ENCODE measurements at places on chromosomes 13 and 19.

DNA sequence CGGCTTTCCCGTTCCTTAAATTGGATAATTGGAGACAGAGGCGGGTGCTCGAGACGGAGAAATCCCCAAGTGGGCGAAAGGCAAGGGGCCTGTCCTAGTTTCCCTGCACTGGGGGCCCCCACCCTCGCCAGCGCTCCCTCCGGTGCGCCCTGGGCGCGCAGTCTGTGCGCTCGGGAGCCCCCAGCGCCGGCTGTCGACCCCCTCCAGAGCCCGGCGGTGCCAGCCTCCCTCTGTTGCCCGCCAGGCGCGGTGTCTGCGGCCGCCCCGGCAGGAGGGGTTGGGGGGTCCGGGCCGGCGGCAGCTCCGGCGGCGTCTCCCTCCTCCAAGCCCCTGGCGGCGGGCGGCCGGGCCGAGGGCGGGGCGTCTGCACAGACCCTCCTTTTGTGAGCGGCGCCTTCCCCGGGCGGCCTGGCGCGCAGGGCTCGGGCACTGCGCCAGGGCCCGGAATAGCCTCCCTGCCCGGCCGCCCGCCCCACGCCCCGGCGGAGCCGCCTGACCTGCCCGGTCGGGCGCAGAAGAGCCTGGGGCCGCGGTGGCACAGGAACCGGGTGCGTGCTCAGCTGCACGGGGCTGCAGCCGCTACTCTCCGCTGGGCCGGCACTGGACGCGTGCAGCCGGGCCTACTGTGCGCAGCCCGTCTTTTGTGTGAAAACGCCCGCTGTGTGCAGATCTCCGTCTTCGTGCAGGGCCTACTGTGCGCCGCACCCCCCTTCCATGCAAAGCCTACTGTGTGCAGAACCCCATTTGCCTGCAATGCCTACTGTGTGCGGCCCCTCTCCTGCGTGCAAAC, 13.2 kb downstream of the GADD45B start:
- DNase-seq: no peak

DNA sequence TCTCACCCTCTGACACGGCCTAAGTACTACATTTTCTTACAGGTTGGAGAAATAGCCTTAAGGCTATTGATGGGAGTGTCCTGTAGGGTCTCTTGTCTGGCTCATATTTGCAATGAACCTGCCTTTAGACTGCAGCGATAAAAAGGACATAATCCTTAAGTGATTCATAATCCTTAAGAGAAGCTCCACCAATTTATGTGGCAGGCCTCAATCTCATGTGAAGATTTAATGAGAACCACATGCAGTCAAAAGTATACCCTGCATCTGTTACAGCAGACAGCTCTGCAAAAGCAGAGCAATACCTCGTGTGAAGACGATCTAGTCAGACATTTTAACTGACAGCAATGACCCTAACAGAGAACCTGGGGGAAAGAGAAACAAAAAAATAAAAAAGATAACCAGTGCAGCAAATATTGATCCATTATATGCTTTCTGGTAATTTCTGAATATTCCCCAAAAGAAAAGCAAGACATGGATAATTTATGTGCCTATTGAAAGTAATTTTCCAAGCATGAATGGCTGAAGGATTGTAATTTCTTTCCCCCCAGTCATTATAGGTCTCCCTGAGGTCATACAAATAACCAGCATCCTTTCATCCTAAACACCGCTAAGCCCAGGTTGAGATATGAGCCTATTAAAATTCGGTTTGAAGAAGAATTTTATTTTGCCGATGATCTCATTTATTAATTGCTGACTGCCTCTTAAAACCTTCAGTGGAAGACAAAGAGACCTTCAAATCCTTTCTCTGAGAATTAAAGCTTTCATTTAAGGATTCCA, 321.8 kb upstream of the NBEA start:
- no peak for DNase-seq

GRCh38 chr19:36605877-36606478, 865 bp downstream of the ZNF382 start:
- no peak for DNase-seq

DNA sequence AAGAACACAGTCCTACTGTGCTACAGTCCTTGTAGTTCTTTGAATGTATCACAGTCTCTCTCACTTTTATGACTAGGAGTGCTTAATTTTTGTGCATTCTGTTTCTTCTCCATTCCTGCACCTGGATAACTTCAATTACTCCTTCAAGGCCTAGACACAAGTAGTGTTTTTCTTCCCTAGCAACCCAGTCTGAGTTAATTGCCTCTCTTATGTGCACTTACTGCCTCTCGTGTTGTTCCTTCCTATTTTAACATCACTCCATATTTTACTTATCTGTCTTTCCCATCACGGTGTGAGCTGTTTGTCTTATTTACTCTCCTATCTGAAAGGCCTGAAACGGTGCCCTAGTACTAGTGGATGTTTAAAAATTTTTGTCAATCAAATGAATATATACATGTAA, 101.5 kb downstream of the HS6ST3 start:
- DNase-seq: no peak

DNA sequence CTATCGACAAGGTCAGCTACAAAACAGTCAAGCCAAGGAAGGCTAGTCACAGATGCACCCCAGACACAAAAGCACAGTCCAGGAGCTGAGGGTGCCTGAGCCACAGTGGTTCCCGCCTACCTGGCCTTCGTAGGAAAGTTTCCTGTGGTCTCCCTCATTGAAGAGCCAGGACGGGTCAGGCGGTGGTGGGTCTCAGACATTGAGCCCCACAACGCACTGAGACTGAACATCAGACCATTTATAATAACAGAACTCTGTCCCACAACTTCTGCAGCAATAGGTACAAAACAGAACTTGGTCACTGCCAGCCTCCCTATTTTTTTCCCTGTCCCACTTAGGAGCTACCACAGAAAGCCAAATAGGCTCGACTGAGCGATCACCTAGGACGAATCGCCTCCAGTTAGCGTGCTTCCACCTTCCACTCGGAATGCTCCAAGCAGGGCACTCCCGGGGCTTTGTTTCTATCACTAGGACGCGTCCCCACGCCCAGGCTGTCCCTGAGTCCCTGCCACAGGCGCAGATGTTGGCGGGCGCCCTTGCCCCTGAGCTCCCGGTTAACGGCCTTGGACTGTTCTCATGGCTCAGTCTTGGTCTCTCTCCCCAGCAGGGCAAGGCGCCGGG, 640 bp upstream of the ZNF544 start:
- DNase-seq: no peak

DNA sequence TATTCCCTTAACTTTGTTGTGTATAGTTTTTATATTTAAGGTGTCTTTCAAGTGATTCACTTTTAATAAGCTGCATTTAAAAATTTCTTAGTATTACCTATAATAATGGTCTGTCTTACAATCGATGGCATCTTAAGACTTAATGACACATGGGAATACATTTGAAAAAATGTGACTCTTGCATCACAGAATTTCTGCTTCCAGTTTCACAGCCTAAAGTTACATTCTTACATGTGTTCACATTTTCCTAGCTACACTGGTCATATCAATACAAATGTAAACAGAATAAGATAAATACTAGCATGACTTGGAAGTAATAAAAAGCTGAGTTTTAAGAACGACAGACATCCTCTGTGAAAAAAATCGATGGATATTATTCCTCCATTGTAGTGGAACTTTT, 1597.1 kb upstream of the MIR17HG start:
- no peak for DNase-seq

DNA sequence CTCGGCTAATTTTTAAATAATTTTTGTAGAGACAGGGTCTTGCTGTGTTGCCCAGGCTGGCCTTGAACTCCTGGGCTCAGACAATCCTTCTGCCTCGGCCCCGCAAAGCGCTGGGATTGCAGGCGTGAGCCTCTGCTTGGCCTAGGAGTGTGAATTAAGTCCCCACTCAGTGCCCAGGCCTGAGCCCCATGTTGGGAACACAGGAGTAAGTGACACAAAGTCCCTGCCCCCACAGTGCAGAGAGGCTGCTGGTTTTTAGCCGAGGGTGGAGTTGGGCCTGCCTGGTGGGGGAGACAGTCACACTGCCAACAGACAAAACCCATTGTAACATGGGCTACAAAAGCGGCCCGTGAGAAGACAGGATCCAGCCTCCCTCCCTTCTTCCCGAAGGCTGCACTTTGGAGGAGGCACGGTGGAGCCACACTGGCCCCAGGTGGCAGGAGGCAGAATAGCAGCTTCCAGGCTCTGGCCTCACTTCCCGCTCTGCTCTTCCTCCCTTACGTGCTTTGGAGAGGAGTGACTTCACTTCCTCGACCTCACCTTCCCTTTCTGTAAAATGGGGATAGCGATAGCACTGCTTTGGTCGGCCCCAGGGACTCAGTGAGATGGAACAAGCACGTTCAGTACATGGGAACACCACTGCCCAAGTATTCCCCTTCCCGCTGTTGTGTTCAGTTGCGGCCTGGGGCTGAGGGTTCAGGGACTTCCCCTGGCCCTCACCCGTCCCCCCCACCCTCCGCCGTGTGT, 15.2 kb upstream of the EHD2 start:
- no peak for DNase-seq

- no peak for DNase-seq
Measured at GRCh38 chr19:46602392-46603194, 1.5 kb downstream of the CALM3 start.

DNA sequence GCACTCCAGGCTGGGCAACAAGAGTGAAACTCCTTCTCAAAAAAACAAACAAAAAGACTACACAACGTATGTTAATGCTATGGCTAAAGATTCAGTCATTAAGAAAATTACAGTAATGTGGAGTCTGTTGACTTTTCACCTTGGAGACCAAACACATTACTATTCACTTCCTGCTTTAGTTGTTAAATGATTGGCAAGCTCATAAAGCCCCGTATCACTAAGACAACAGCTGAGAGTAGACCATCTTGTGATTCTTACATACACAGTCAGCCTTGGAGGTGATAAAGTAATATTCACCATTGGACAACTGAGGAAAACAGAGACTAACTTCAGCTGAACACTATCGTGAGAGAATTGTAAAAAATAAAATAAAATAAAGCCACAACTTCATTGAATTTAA, 86.5 kb downstream of the KCTD12 start:
- DNase-seq: no peak
